ENCODE measurements at places on chromosomes 12 and 14.

GRCh38 chr14:37145395-37145794 lies 27.0 kb downstream of the SLC25A21 start:
- DNase-seq: no peak

DNA sequence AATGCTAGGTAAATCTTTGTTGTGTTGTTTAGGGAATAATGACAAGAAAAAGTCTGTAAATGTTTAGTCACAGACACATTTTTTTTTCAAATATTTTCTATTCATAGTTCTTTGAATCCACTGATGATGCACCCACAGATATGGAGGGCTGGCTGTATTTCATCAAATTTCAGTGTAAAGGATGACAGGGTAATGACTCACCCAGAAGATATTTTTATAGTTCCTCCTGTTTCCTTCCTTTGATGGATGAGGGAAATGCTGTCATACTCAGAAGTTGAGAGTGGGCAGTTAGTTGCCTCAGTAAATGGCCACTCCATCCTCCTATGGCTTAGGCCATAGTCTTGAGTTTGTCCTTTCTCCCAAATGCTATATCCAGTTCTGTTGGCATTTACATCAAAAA lies 76.9 kb upstream of the REP15 start:
- DNase-seq: no peak

DNA sequence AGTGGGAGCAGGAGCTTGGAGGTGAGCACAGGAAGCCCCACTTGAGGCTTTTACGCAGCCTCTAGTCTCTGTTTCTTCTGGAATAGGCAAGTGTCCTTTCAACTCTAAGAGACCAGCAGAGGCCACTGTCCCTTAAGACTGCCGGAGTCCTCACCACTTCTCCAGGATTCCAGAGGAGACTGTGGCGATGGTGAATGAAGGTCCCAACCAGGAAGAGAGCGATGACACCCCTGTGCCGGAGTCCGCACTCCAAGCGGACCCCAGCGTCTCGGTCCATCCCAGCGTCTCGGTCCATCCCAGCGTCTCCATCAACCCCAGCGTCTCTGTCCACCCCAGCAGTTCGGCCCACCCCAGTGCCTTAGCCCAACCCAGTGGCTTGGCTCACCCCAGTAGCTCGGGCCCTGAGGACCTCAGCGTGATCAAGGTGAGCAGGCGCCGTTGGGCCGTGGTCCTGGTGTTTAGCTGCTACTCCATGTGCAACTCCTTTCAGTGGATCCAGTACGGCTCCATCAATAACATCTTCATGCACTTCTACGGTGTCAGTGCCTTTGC lies 442 bp downstream of the FLVCR2 start:
- no peak for DNase-seq

GRCh38 chr12:32698285-32698684 lies 19.2 kb downstream of the DNM1L start:
- DNase-seq: no peak

DNA sequence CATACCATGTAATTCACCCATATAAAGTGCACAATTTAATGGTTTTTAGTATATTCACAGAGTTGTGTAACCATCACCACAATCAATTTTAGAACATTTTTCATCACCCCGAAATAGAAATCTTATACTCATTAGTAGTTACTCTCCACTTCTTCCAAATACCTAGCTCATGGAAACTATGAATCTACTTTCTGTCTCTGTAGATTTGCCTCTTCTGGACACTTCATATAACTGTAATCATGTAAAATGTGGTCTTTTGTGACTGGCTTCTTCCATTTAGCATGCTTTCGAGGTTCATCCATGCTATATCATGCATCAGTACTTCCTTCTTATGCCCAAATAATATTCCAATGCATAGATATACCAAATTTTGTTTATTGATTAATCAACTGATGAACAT lies 10.8 kb downstream of the DNAI7 start:
- no peak for DNase-seq
